ENCODE measurements at places on chromosomes 16 and 17.

DNA sequence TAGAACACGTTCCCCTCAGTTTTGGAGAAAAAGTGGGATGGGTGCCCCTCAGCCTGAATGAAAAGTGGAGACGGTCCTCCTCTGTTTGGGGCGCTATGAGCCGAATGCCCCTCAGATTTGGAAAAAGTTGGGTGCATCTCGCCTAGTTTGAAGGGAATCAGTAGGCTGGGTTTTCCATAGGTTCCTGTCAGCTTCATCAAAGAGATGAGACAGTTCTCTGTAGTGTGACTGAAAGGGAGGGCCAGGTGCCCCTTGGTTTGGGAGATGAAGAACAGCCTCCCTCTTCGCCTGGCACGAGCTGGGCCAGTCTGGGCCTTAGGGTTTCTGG, 742 bp upstream of the SLC9A5 start:
- DNase-seq = no peak

- DNase-seq = no peak
Measured at GRCh38 chr16:81668243-81669097, 110.6 kb upstream of the PLCG2 start.

DNA sequence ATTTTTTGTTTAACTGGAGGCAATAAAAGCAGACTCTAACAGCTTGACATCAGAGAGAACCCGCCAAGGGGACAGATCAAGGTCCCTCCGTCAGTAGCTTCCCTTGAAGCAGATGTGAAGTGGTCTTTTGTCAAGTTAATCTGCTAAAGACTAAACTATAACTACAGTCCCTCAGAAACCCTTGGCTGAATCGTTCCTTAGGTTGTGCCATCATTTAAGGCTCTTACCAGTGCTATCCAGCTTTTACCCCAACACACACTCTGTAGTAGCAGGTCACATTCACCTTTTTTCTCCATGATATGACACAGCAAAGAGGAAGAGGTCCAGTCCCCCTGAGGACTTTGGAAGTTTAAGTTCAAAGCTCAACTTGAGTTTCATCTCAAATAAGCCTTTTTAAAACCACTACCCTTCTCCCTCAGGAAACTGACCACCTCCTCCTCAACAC, 49.7 kb downstream of the ERN1 start:
- DNase-seq = no peak

DNA sequence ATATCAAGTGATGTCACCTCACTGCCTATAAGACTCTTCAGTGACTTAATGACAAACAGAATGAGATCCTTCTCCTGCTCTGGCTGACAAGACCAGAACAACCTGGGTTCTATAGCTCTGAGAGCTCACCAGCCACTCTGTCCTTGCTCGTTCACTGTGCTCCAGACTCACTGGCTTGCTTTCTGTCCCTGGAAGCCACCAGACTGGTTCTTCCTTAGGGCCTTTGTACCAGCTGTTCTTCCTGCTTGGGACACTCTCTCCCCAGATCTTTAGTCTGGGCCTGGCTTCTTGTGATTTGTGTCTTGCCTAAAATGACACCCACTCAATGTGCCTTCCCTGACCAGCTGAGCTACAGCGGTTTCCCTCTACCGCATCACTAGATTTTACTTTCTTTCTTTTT, 76.1 kb downstream of the FTO start:
- no peak for DNase-seq

GRCh38 chr17:16329519-16330271, 23.6 kb downstream of the CENPV start:
- no peak for DNase-seq
